Renal cortical epithelial cell (primary cell): ENCODE measurements at places on chromosomes 11 and 22. TPM values are rescaled to one million over a fixed set of nuclear protein-coding genes. Genes with fewer than 3 reads are reported as not detected.
A peak's percentile ranks its signal among the peaks of the same experiment; 100 is the strongest.

The TLCD5 gene
- total RNA-seq: 3.8 and 19.0 TPM in 2 replicates

DNA sequence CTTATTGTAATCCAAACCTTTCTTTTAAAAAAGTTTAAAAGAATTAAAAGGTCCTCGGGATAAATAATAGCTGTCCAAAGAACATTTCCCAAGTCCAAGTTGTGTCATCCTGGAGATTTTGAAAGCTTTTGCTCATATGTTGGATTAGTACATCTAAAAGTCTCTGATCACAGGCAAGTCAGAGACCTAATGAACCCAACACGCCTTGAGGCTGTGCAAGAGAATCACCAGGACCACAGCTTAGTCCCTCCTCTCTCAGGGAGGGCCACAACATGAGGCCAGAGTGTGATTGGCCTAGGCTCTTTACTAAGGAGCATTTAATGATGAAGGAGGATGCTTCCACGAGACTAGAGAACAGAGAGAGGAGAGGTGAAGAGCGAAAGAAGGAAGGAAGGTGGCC, 98.7 kb upstream of the OR5AK2 start:
- DNase-seq: no peak

DNA sequence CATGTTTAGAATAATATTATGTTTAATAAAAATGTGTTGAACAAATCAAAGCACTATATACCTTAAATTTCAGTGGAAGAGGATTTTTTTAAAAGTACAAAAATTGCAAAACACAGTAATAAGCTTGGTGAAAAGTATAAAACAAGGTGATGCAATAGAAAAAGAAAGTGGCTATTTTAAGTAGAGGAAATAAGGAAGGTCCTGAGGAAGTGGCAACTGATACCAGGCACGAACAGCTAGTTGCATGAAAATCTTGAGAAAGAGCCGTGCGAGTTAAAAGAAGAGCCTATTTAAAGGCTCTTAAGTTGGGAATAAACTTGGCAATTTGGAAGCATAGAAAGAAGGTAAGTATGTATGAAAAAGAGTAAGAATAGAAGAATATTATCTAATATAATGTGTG, 1679.3 kb downstream of the LRRC4C start:
- no peak for DNase-seq

DNA sequence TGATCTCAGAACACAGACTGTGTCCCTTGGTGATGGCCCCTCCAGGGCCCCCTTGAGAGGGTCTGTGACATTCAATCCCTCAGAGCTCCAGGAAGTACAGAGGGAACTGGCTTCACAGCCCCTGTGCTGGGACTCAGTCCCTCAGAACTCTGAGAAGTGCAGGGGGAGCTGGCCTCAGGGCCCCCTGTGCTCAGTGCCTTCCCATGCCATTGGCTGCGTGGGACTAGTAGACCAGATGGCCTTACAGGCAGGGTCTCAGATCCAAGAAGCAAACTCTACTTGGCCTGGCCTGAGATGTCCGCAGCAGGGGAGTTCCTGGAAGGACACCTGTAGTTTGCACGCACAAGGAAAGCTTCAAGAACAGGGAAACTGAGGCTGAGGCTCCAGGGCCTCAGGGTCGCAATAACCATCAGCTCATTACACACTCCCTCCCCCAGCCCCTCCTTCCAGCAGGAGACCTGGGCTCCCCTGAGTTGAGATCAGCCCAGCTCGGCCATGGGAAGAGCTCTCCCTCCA, 138.4 kb downstream of the BRD1 start:
- no peak for DNase-seq

DNA sequence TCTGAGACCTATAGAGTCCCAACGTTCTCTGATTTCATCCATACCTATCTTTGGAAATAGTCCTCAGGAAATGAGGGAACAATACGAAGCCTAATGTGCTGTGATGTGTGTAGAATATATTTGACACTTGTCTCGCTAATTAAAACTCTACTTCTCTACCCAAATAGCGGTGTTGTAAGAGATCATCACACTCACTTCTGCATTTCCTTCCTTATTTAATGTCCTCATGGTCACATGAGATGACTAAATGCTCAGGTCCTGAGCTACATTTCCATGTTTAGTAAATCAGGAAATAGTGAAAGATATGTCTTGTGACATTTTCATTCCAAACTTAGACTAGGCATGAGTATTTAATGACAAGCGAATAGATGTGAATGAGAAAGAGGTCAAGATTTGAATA, 112.3 kb downstream of the MAML2 start:
- DNase-seq: no peak

GRCh38 chr11:47564933-47565339, 463 bp upstream of the PTPMT1 start:
- DNase-seq: no peak

The TMEM191C gene
- 0.17 and 0.35 TPM in 2 replicates for total RNA-seq

The DRICH1 gene
- 0.35 TPM in 1 of 2 replicates, not detected in the other for total RNA-seq

GRCh38 chr11:72787216-72788104, 6.4 kb downstream of the STARD10 start:
- no peak for DNase-seq

DNA sequence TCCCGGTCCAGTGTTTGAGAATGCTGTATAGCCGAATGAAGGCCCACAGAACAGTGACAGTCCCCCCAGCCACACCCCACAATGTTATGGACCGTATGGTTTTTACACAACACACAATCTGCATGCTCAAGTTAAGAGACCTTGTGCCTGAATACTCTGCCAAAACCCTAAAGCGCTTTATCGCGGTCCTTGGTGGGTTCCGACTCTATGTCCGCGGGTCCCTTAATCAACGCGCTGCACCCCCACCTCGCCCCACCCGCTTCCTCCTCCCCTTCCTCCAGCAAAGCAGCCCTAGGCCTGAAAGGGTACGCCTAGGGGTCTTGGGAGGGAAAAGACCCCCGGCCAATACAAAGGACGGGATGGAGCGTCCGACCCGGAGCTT, 442 bp downstream of the COPB1 start:
- no peak for DNase-seq

DNA sequence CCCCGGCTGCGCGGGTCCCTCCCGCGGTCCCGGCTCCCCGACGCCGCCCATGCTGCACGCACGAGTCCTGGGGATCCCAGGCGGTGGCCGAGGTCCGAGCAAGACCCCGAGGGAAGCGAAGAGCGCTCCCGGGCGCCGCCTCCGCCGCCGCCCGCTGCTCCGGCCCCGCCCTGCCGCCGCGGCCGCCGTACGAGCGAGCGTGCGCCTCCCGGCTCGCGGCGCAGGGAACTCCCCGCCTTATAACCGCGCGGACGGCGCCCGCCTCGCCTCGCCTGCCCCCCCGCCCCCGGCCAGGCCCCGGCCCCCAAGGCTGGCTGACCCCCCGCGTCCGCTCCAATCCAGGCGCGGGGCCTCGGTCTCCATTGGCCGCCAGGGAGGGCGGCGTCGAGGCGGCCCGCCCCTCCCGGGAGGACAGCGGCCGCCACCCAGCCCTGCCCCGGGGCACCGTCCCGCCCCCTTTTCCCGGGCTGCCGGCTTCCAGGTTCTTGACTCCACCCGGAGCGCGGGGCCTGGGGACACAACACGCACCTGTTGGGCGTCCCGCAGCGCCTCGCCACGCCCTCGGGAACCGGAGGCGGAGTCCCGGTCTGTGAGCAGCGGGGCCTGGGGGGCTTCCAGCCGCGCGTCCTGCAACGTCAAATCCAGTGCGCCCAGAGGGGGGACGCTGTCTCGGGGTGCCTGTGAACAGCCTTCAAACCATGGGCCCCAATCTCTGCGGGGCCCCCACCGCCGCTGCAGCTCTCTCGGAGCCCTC, at the start of gene FADS3:
FADS3 (minus strand) TSS at position 215 of the 754 bp plus-strand sequence; CDS start at position 51, 164 bp downstream.
- DNase-seq: peak; percentile 27

DNA sequence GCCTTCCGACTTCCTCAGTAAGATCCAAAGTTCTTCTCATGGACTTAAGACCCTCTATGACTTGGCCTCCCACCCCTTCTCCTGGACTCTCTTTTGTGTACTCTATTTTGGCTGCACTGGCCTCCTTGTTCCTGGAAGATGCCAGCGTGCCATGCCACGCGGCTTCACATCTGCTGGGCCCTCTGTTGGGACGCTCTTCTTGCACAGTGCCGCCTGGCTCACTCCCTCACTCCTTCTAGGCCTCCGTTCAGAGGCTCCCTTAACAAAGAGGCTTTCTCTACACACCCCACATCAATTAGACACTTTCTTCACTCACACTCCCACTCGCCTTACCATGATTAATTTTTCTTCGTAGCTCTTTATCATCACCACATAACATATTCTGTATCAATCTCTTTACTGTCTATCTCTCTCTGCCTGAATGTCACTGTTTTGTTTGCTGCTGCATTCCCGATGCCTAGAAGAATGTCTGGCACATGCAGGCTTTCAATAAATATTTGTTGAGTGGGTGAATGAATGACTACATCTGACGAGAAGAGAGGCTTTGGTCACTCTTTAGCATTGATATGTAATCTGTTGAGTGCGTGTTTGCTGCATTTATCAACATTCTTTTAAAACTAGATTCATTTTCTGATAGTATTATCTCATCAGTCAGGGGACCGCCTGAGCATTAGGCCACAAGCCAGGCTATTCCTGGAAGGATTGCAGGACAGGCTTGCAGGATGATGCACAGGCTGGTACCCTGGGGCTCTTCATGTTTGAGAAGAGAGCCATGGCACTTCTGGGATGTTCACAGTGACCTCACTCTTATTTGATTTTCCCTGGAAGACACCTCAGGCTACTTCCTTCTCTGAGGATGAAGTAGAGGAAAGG, 60.6 kb upstream of the AMPD3 start:
- DNase-seq: no peak

- DNase-seq: no peak
Observed at GRCh38 chr11:117039270-117039669, 59.0 kb downstream of the SIK3 start.

The IGSF9B gene
- 2.0 TPM in 1 of 2 replicates, not detected in the other for total RNA-seq

DNA sequence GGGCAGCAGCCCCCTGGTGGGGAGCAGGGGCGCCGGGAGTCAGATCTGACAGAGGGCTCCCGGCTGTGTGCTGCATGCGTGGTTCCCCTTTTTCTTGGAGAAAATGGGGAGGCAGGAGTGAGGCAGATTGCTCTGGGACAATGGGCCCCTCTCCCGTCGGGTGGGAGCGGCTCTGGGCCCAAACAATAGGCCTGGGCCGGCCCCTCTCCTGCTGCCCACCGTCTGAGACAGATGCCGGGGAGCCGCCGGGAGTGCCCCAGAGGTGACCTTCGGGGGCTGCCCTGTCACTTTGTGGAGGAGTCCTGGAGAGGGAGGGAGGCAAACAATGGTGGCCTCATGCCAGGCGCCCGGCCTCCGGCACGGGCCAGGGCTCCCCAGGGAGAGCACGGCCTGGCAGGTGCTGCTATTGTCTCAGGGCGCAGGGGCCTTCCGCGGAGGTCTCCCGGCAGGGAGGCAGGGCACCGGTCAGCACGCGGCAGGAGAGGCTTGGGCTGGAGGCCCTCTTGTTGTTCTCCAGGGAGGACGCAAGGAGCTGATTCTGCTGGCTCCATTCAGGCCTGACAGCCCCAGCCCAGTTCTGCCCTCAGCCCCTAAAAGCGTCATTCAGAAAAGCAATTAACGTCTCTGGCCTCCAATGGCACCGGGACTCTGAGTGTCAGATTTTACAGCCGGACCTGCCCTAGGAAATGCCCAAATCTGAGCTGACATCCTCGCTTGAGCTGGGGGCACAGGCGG, 44.8 kb downstream of the SMIM38 start:
- DNase-seq: no peak

DNA sequence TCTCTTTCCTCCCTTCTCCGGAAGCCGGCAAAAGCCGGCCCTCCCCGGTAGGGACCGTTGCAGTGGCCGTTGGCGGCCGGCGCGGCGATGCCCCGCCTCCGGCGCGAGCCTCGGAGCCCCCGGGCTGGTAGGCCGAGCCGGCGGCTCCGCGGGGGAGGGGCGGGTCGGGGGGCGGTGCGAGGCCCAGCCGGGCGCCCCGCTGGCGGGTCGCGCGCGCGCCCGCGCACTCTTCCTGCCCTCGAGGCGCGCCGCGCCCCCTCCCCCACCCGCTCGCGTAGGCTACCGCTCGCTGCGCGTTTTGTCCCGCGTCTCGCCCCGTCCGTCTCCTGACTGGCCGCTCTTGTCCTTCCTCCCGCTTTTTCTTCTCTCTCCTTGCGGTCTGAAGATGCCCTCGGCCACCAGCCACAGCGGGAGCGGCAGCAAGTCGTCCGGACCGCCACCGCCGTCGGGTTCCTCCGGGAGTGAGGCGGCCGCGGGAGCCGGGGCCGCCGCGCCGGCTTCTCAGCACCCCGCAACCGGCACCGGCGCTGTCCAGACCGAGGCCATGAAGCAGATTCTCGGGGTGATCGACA, 591 bp downstream of the CAPRIN1 start:
- peak; percentile 56 for DNase-seq

DNA sequence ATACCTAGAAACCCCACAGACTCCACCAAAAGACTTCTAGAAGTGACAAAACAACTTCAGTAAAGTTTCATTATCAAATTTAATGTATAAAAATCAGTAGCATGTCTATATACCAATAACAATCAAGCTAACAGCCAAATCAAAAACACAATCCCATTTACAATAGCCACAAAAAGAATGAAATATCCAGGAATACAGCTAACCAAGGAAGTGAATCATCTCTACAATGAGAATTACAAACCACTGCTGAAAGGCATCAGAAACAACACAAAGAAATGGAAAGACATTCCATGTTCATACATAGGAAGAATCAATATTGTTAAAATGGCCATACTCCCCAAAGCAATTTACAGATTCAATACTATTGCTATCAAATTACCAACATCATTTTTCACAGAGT, 46.0 kb downstream of the PRCP start:
- DNase-seq: no peak

The RFPL1 gene
- total RNA-seq: not detected in 2 replicates

DNA sequence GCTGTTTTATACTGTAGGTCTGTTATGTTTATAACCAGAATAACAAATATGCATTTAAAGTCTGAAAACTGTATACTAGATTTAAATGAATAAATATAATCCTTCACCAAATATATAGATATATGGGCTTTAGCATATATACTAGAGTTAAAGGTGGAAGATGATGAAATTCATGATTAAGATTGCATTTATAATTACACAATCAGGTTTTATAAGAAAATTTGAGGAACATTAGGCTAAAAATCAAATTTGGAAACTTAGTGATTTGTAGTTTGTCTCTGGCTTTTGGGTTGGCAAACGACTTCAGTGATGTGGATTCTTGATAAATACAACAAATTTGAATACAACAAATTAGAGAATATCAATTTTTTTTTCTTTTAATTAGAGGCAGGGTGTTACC, 10.0 kb downstream of the BCL2L13 start:
- DNase-seq: no peak

DNA sequence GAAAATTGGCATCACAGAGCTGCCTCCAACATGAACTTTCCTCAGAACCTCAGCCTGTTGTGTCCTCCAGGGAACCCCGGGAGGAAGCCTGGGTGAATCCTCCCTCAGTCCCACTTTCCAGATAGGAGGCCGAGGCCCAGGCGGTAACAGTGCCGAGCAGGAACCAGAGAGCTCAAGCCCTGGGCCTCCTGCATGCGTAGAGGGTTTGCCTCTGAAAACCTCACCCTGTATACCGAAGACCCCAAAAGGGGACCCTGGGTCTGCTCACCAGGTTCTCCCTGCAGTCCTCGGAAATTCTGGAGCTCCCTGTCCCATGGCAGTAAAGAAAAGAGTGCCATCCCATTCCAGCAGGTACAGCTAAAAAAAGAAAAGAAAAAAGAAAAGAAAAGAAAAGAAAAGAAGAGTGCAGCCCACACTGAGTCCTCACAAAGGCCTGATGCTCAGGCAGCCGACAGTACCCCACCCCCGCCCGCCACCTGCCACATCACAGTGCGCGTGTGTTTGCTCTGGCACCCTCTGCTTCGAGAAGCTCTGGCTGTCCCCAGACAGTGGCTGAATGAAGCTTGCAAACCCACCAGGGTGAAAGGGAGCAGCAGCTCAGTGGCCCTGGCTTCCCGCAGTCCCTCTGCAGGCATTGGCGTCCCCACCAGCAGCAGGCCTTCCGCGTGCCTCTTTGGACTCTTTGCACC, 28.4 kb upstream of the FADD start:
- DNase-seq: no peak

The A4GALT gene
- 23.8 and 64.8 TPM in 2 replicates for total RNA-seq
